ENCODE measurements at places on chromosomes 11 and 22.

GRCh38 chr22:42228483-42228882 is 42.0 kb downstream of the TCF20 start:
- DNase-seq, result no peak

DNA sequence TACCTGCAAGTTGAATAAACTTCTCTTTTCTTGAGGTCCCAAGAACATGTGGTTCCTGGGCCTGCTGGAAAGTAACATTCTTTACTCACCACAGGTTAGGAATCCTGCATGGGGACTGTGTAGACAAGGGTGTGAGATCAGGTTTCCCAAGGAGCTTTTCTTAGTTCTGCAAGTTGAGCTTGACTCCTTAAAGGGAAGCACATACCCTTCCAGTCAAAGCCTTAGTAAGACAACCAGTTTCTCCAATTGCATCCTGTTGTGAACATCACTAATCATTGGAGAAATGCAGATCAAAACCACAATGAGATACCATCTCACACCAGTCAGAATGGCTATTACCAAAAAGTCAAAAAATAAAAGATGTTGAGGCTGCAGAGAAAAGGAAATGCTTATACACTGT is 48.3 kb upstream of the PAK1 start:
- DNase-seq, result no peak

GRCh38 chr22:31602259-31602952 is 59.6 kb downstream of the PISD start:
- no peak for DNase-seq

- no peak for DNase-seq
These were observed 11.8 kb downstream of the MICAL3 start for GRCh38 chr22:18012531-18012930.

Data from ecto neural progenitor cell (in vitro differentiated cells).